ENCODE measurements at places on chromosomes 1 and 21. TPM values are rescaled to one million over a fixed set of nuclear protein-coding genes. Genes with fewer than 3 reads are reported as not detected.

Gene PEX19
- total RNA-seq, result 52.8 TPM

Gene DOP1B
- 13.0 TPM for total RNA-seq

Gene WNT3A
- not detected for total RNA-seq

GRCh38 chr21:29030909-29031308 is 6.4 kb downstream of the USP16 start:
- no peak for DNase-seq
- H3K4me1 ChIP-seq, result peaks cover 20% of the 10 kb centered on the region
- peaks cover 21% of the 10 kb centered on the region for H3K36me3 ChIP-seq
- no peak overlapping the region for H3K4me3 ChIP-seq
- no peaks in the 10 kb centered on the region for H3K27me3 ChIP-seq

DNA sequence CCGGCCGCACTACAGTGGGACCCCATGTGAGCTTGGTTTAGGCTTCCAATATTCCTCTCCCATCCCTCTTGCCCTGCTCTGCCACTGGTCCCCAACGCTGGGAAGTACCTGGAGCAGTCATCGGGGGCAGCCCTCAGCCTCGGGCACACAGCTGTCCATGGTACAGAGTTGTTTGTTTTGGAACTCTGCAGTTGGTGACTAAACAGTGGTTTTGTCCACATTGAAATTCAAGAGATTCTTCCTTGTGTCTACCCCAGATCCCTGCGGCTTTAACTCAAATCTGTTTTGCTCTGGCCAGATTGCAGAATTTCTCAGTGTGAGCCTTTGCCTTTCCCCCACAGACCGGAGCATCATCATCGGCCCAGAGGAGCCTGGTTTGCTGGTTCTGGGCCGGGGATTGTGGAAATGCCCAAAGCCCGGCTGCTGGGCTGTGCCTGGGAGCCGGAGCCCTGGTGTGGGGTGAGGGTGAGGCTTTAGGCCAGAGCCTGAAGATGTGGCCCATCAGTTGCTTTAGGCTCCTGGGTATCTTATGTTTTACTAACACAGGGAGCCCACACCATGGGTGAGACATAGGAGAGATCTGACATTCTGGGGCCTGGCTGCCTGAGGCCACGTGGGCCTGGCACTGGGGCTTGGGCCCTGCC is 93.2 kb downstream of the ARHGEF10L start:
- no peaks in the 10 kb centered on the region for H3K27me3 ChIP-seq
- no peak for DNase-seq
- H3K4me1 ChIP-seq, result no peaks in the 10 kb centered on the region
- no peak overlapping the region for H3K27ac ChIP-seq

GRCh38 chr1:147924813-147925212 is 3.4 kb upstream of the GPR89B start:
- peaks cover 2% of the 10 kb centered on the region for H3K4me1 ChIP-seq
- H3K36me3 ChIP-seq, result no peaks in the 10 kb centered on the region
- no peak overlapping the region for H3K4me3 ChIP-seq
- H3K27me3 ChIP-seq, result no peaks in the 10 kb centered on the region

DNA sequence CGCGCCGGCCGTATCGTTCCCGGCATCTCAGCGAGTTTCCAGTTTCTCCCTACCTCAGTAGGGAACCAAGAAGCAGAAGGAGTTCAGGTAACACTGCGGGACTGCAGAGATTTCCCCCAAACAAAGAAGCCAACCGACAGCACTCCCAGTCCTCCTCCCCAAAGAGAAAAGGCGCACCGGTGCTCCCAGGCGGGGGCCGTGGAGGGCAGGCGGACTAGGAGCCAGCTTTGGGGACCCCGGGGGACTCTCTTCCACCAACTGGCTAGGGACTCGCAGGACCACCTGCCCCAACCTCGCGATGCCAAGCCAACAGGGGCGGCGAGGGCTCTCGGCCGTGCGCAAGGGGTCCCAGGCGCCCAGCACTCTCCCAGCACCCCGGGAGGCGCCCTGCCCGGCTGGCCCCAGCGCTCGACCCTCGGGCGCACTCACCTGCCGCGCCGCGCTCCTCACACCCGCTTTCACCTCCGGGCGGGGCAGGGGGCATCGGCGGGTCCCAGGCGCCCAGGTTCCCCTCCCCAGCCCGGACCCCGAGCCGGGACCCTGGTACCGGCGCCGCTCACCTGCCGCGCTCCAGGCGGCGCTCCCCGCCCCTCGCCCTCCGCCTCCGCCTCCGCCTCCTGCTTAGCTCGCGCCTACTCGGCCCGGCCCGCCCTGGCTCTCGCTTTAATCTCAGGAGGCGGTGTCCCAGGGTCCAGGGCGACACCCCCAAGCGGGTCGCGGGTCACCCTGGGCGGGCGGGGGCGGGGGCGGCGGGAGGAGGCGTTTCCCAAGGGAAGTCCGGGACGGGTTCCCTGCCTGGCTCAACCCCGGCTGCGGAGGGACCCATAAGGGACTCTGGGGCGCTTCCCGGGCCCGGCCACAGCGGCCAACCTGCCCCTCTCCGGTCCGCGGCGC is at the start of gene TMPRSS2:
Gene TMPRSS2, minus strand, starts transcription at position 638 of the 894 bp plus-strand sequence. CDS start 10,025 bp downstream, outside the sequence.
- no peak within 1 kb of the TSS for H3K27ac ChIP-seq
- H3K27me3 ChIP-seq, result peaks cover 82% of the 10 kb centered on the region
- peak within 1 kb of the TSS; percentile 66 for H3K4me3 ChIP-seq
- H3K4me1 ChIP-seq, result peaks cover 4% of the 10 kb centered on the region

Gene VHLL
- not detected for total RNA-seq

GRCh38 chr1:183284086-183284485 is 98.0 kb downstream of the LAMC2 start:
- H3K4me1 ChIP-seq, result peaks cover 29% of the 10 kb centered on the region
- H3K27ac ChIP-seq, result no peak overlapping the region
- H3K27me3 ChIP-seq, result no peaks in the 10 kb centered on the region
- DNase-seq, result no peak

Gene CLDN17
- not detected for total RNA-seq

Gene NPHP4
- 16.4 TPM for total RNA-seq

- peaks cover 16% of the 10 kb centered on the region for H3K27me3 ChIP-seq
- H3K4me3 ChIP-seq, result peak overlapping the region; percentile 55
- no peak overlapping the region for H3K27ac ChIP-seq
- peaks cover 2% of the 10 kb centered on the region for H3K36me3 ChIP-seq
- H3K4me1 ChIP-seq, result peaks cover 16% of the 10 kb centered on the region
Measured at GRCh38 chr1:54499097-54499359, 49.0 kb upstream of the ACOT11 start.

DNA sequence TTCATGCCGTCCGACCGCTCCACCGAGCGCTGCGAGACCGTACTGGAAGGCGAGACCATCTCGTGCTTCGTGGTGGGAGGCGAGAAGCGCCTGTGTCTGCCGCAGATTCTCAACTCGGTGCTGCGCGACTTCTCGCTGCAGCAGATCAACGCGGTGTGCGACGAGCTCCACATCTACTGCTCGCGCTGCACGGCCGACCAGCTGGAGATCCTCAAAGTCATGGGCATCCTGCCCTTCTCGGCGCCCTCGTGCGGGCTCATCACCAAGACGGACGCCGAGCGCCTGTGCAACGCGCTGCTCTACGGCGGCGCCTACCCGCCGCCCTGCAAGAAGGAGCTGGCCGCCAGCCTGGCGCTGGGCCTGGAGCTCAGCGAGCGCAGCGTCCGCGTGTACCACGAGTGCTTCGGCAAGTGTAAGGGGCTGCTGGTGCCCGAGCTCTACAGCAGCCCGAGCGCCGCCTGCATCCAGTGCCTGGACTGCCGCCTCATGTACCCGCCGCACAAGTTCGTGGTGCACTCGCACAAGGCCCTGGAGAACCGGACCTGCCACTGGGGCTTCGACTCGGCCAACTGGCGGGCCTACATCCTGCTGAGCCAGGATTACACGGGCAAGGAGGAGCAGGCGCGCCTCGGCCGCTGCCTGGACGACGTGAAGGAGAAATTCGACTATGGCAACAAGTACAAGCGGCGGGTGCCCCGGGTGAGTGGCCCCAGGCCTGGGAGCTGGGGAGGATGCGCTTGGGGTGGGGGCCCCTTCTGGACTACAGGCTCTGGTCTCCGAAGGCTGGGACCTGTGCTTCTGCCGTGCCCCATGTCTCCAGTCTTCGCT is 1.1 kb downstream of the SKI start:
- H3K27me3 ChIP-seq, result no peaks in the 10 kb centered on the region
- no peaks in the 10 kb centered on the region for H3K36me3 ChIP-seq
- peak overlapping the region; percentile 93 for H3K27ac ChIP-seq
- peak; percentile 65 for DNase-seq
- H3K4me1 ChIP-seq, result peaks cover 48% of the 10 kb centered on the region

DNA sequence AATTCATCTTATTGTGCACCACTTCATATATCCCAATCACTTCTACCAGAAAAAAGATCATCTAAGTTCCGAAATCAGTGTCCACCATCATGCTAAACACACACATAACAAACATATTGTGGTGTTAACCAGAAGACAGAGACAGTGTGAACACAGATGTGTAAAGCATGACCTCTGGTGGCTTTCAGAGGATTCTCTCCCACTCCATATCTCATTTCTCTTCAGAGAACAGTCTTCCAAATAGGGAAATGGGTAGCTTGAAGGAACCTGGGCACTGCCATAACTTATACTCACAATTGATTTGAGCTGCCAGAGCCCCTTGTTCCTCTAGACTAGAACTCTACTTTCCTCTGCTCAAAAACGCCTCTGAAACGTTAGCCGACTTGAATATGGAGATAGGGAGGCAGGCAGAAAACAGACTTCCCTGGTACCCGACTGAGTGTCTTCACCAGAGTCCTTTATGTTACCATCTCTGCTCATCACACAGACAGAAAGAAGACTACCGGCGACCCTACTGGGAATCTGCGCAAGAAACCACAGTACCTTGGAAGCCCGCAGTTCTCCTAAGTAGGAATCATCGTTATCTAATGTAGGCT is 1.8 kb upstream of the ELAPOR1 start:
- peaks cover 13% of the 10 kb centered on the region for H3K4me1 ChIP-seq
- no peak overlapping the region for H3K4me3 ChIP-seq
- H3K27me3 ChIP-seq, result peaks cover 89% of the 10 kb centered on the region

DNA sequence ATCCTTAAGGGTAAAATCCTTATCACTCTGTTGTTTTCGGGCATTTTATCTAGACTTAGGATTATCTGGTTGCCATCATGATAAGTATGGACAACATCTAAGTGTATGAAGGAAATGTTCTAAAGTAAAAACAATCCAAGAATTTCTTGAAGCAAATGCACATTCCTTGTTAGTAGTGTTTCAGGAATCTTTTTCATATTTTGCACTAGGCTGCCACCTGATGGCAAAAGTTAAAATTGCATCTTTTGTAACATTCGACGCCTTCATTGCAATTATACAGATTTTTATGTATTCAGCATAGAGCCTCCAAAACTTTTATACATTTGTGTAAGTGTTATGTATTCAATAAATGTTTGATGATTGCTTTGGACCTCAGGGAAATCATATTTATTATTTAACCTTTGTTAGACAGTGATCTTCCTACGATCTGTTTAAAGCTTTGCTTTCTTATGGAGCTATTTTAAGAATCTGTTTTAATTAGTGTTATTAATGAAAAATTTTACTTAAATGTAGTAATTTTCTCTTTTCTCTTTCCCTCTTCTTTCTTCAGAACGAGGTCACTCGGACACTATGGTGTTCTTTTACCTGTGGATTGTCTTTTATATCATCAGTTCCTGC is 49.4 kb upstream of the KIAA1614 start:
- no peak overlapping the region for H3K27ac ChIP-seq
- peaks cover 9% of the 10 kb centered on the region for H3K36me3 ChIP-seq
- peaks cover 6% of the 10 kb centered on the region for H3K4me1 ChIP-seq
- no peak overlapping the region for H3K4me3 ChIP-seq
- no peaks in the 10 kb centered on the region for H3K27me3 ChIP-seq

GRCh38 chr1:27581823-27582243 is 22.1 kb downstream of the AHDC1 start:
- H3K27ac ChIP-seq, result peak overlapping the region; percentile 25
- no peaks in the 10 kb centered on the region for H3K27me3 ChIP-seq
- no peak for DNase-seq
- no peak overlapping the region for H3K4me3 ChIP-seq

Gene OR2T2
- not detected for total RNA-seq

Gene AK4
- total RNA-seq, result 19.2 TPM

Gene IL19
- not detected for total RNA-seq

GRCh38 chr1:211420845-211421454 is 71.0 kb downstream of the RD3 start:
- no peak overlapping the region for H3K4me3 ChIP-seq
- peaks cover 3% of the 10 kb centered on the region for H3K4me1 ChIP-seq
- H3K27me3 ChIP-seq, result no peaks in the 10 kb centered on the region
- H3K36me3 ChIP-seq, result peaks cover 1% of the 10 kb centered on the region
- H3K27ac ChIP-seq, result no peak overlapping the region

Gene NUDT4B
- total RNA-seq, result not detected

- no peaks in the 10 kb centered on the region for H3K36me3 ChIP-seq
- peaks cover 10% of the 10 kb centered on the region for H3K4me1 ChIP-seq
- DNase-seq, result no peak
- no peak overlapping the region for H3K27ac ChIP-seq
- H3K4me3 ChIP-seq, result no peak overlapping the region
- peaks cover 10% of the 10 kb centered on the region for H3K27me3 ChIP-seq
Measured at GRCh38 chr1:157287462-157287861, 149.3 kb upstream of the ETV3 start.

Gene DCST2
- total RNA-seq, result 1.9 TPM

DNA sequence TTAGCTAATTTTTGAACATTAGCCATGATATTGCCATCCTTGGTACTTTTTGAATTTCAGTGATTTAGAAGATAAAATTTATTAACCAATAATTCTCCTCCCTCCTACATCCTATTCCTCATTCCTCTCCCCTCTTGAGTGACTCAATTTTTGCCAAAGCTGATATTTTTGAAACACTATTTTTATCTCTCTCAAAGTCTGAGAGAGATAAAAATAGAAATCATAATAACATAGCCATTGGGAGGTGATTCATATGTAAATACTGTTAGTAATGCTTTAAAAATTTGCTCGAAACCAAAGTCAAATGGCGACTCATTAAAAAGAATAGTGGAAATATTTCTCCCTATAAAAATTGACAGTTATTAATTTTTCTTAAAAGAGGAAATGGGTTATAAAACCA is 97.4 kb downstream of the PATJ start:
- H3K4me1 ChIP-seq, result peaks cover 55% of the 10 kb centered on the region
- H3K36me3 ChIP-seq, result peaks cover 6% of the 10 kb centered on the region
- DNase-seq, result no peak

Gene C1orf21
- total RNA-seq, result 34.7 TPM

DNA sequence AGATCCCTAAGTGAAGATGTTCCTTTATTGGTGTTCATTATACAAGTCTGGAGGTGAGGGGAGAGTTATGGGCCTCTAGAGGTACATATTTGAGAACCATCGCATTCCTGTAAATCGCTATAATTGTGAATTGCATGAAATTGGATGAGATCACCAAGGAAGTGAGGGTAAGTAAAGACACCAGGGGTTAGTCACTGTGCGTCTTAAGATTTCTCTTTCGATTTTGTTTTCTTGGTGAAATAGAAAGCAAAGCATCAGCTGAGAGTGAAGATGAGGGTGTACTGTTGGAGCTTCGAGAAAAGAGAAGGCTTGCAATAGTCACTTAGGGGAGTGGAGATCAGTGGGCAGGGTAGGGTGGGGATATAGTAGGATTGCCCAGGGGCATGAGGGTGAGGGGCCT is 82.1 kb downstream of the RAVER2 start:
- no peak overlapping the region for H3K27ac ChIP-seq
- H3K4me3 ChIP-seq, result no peak overlapping the region
- no peaks in the 10 kb centered on the region for H3K27me3 ChIP-seq
- H3K4me1 ChIP-seq, result no peaks in the 10 kb centered on the region
- DNase-seq, result no peak

All from mesothelial cell of epicardium (in vitro differentiated cells).